Anterior cingulate cortex (tissue), 58 donors: ENCODE measurements at places on chromosomes 2 and 18.

- no peak for DNase-seq
Measured at GRCh38 chr2:196917802-196918201, 8.7 kb downstream of the PGAP1 start.

DNA sequence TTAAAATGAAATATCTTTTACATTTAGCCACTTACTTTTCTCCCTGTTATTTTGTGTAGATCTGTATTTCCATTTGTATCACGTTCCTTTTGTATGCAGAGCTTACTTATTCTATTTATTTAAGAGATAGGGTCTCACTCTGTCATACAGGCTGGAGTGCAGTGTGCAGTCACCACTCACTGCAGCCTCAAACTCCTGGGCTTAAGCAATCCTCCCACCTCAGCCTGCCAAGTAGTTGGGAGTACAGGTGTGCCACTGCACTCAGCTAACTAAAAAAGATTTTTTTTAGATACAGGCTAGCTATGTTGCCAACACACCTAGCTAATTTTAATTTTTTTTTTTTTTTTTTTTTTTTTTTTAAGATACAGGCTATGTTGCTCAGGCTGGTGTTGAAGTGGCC, 10.9 kb downstream of the PTPN18 start:
- DNase-seq, result no peak

DNA sequence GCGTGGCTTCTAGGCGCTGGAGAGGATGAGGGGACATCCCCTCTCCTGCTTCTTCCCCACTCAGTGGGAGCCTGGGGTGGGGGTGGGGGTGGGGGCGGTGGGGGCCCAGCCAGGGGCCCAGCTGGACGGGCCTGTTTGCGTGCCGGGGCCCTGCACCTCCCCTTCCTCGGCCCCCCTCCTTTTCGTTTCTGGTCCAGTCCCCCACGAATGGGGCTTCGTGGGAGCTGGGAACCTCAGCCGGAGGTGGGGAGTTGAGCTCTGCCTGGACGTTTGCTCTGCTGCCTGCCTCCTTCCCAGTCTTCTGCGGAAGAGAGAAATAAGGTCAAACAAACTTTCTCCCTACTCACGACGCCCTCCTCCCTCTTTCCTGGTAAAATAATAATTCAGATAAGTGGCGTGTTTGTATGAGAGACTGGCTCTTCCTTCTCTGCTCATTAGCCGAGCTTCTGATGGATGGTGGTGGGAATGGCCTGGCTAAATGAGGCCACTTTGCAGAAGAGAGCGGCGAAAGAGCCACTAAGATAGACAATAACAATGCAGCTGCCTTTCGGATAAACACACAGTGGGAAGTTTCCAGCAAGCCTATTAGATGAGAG, 782 bp downstream of the MTA3 start:
- DNase-seq, result peak; percentile 25

GRCh38 chr2:88181511-88181910, 11.4 kb downstream of the THNSL2 start:
- no peak for DNase-seq

DNA sequence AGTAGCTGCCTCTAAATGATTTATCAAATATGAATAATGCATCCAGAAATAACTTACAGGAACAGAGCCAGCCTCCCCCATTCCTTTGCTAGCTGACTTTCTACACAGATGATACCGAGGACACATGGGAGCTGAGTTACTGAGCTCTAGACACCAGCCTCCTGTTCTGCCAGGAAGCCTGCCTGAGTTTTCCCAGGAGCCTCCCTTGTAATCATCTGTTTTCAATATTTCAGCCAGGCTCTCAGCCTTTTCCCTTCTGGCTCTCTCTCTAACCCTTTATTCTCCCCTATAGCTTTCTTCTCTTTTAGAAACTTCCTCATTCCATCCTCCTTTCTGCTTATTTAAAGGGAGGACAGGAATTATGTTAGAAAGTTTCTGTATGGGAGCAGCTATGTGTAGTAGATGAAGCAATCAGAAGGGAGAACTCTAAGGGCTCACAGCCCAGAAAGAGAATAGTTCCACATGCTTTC, 911.6 kb downstream of the TDRD15 start:
- no peak for DNase-seq

- no peak for DNase-seq
Measured at GRCh38 chr2:227344231-227344630, 19.2 kb downstream of the MFF start.

DNA sequence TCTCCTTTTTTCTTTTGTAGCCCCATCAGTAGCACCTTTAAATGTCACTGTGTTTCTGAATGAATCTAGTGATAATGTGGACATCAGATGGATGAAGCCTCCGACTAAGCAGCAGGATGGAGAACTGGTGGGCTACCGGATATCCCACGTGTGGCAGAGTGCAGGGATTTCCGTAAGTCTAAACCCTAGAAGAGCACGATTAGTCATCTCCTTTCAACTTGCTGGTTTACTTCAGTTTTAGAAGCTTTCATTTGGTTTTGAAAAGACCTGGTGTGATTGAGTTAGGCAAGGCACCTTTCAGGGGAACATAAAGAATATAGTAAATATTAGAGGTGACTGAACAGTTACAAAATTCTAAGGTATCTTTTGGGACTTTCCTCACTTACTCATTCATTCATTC, 72.2 kb upstream of the TMEM87B start:
- no peak for DNase-seq

GRCh38 chr2:76613330-76613729, 902.6 kb upstream of the GCFC2 start:
- DNase-seq, result no peak

DNA sequence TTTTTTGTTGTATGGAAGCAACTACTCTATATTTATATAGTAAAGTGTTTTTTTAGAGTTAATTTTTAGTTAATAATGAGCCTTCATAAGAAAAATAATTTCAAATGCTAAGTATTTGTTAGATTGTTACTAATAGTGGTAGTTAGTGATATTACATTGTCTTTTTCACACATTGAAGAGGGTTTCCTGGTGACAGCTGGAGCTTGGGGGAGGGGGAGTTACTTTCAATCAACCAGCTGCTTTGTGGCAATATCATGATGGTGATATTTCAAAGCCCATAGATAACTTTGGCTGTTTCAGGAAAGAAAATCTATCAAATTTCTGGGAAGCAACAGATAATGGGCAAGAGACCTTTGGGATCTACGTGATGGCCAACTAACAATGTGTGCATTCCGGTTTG, 4.1 kb downstream of the RHBDD1 start:
- DNase-seq, result no peak

DNA sequence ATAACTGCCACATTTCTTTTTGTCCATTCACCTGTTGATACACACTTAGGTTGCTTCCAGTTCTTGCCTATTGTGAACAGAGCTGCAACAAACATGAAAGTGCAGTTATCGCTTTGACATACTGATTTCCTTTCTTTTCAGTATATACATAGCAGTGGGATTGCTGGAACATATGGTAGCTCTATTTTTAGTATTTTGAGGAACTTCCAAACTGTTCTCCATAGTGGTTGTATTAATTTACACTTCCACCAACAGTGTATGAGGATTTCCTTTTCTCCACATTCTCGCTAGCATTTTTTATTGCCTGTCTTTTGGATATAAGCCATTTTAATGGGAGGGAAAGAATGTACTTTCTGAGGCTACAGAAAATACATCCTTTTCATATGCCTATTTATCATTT, 167.4 kb downstream of the GULP1 start:
- DNase-seq, result no peak

DNA sequence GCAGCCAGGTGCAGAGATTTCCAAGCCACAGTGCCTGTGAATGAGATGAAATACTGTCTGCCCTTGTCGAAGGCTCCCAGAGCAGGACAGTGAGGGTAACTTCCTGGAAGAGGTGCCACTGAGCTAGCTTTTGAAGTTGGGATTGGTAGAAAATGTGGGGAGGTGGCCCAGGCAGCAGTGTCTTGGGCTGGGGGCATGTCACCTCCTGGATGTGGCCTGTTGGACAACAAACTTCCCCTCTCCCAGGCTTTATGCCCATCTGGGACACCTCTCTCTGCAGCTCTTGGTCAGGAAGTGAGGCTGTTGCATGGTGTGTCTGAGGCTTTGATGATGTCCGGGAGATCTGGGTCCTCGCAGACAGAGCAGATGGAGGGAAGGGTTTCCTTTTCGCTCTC, 151.4 kb downstream of the DYSF start:
- DNase-seq, result no peak

DNA sequence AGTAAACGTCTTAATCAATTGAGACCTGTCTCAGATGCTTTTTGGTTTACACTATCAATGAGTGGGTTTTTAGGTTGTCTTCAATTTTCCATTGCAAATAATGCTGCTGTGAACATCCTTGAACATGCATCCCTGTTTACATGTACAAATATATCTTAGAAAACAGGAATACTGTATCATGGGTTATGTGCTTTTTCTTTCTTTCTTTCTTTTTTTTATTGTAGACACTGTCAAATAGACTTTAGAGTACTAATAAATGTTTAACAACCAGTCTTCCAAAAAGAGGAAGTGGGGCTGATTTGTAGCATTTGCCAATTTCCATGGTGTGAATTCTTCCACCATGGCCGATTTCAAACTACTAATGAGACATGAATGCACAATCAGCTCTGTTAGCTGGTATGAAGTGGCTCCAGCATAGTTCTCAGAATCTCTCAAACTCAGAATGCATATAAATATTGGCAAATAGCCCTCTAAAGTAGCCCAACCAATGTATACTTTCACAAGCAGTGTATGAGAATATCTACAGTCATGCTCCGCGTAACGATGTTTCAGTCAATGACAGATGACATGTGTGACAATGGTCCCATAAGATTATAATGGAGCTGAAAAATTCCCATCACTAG, 50.3 kb upstream of the B3GNT2 start:
- no peak for DNase-seq

- DNase-seq, result no peak
Measured at GRCh38 chr2:41914936-41915335, 132.9 kb upstream of the PKDCC start.

DNA sequence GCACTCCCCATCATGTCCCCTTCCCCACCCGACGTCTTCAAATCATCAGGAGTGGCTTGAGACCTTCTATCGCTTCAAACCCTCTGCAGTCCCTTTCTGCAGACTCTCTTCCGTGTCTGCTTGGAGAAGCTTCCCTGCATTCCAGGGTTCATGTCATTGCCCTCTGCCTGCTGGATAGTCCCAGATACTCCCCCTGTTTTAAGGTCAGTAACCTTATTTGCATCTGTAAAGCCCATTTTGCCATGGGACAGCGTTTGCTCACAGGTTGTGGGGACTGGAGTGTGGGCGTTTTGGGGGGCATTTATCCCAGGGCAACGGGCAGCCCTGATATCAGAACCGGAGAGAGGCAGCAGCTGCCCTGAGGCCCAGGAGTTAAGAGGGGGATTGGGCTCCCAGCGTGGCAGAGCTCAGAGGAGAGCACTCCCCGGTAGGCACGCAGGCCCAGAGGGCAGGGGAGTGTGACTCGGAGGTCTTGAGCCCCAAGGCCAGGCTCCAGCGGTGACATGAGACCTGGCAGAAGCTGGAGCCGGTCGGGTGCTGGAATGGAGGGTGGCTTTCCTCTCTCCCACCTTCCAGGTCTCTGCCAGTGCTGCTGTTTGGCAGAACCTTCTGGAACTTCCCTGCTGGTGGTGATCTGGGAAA, 73.8 kb downstream of the RTP5 start:
- DNase-seq, result no peak

DNA sequence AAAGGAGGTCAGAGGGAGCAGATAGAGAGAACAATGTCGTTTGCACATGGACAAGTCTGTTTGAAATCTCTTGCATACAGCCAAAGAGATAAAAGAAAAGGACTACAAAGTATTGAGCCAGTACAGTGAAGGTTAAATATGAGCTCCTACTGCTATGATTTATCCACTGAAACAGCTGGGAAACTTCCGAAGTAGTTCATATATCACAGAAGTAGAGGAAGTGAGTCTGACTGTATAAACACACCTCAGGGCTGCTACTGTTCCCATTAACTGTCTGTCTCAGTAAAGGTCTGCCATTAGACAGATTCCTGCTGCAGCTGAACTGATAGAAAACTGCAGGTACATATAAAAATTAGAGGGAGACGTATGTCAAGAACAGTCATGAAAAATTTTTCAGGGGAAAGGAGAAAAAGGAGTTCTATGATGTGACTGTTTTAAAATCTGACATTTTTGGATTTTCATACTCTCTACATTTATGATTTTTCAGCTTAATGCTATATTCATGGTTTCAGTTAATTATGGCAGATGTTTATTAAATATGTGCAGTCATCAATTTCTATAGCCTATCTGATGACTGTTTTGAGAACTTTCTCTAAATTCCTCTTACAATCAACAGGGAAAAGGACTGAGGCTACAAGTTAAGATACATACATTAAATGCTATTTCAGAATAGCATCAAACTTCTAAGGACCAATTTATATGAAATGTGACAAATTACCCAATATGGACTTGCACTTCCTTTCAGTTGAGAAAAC, 364.7 kb downstream of the ERBB4 start:
- DNase-seq, result no peak

- no peak for DNase-seq
Measured at GRCh38 chr18:622289-622688, 25.5 kb downstream of the CLUL1 start.

GRCh38 chr18:8426401-8426800, 182.8 kb upstream of the RAB12 start:
- no peak for DNase-seq

- DNase-seq, result no peak
Measured at GRCh38 chr2:9965119-9965822, 13.8 kb downstream of the GRHL1 start.

- no peak for DNase-seq
Measured at GRCh38 chr2:107719141-107719540, 107.6 kb upstream of the RGPD4 start.

DNA sequence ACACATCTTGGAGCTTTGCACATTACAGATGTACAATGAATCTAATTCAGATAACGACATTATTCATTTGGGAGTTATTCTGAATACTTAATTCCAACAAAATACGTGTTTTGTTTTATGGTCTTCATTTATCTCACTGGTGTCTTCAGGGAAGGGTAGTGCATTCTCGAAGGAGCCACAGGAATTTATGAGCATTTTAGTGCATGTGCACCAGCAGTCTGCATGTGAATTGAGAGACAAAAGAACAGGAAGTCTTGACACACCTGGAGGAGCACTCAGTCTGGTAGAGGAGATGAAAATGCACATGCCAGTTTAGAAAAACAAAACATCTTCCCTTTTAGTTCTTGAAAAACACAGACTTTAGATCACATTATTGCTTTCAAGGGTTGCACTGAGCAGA, 228.7 kb downstream of the LRATD1 start:
- no peak for DNase-seq

- no peak for DNase-seq
Measured at GRCh38 chr2:170660409-170660808, 54.7 kb upstream of the SP5 start.

GRCh38 chr2:195945056-195945455, 123.6 kb downstream of the DNAH7 start:
- DNase-seq, result no peak

DNA sequence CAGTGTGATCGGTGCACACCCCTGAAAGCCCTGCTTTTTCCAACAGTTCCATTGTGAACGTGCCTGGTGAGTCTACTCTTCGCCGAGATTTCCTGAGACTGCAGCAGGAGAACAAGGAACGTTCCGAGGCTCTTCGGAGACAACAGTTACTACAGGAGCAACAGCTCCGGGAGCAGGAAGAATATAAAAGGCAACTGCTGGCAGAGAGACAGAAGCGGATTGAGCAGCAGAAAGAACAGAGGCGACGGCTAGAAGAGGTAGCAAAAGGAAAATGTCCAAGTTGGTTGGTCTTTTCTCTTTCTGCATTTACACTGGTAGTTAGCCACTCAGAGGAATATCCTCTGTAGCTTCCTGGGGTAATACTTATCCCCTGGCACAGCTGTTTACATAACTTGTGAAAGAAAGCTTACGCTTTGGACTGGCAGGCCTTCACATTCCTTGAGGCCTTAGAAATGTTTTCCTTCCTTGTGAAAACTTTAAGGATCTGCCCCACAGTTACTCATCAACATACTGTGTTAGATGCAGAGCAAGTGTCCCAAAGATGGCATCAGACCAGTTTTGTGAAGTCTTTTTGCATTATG, 146.6 kb downstream of the MAP4K4 start:
- no peak for DNase-seq
